Smooth muscle cell of trachea (primary cell): ENCODE measurements at places on chromosomes 13 and 19. TPM values are rescaled to one million over a fixed set of nuclear protein-coding genes. Genes with fewer than 3 reads are reported as not detected.

Gene CCDC194
- 0.15 and 0.17 TPM in 2 replicates for total RNA-seq

Gene ZNF14
- total RNA-seq: 5.8 and 7.9 TPM in 2 replicates

Gene ZNF264
- total RNA-seq: 36.5 and 43.0 TPM in 2 replicates

Gene ATP8B3
- 2.8 and 4.2 TPM in 2 replicates for total RNA-seq

Gene GZMM
- 0.17 TPM in 1 of 2 replicates, not detected in the other for total RNA-seq

Gene GADD45B
- total RNA-seq: 10.3 and 26.0 TPM in 2 replicates

Gene TUBA3C
- 0.15 TPM in 1 of 2 replicates, not detected in the other for total RNA-seq

Gene GTF3A
- 92.5 and 135 TPM in 2 replicates for total RNA-seq

Gene RFPL4AL1
- total RNA-seq: not detected in 2 replicates

Gene ZFP28
- 9.9 and 13.1 TPM in 2 replicates for total RNA-seq

Gene AMER2
- total RNA-seq: not detected in 2 replicates

Gene SMAD9
- total RNA-seq: 5.2 and 9.8 TPM in 2 replicates

Gene OR1I1
- total RNA-seq: not detected in 2 replicates

Gene PDX1
- total RNA-seq: not detected in 2 replicates

Gene RDH13
- total RNA-seq: 9.3 and 10.1 TPM in 2 replicates

Gene KIR2DL1
- not detected in 2 replicates for total RNA-seq

Gene TLE2
- 1.2 and 3.6 TPM in 2 replicates for total RNA-seq

Gene ERICH6B
- not detected in 2 replicates for total RNA-seq

Gene NFIX
- total RNA-seq: 168 and 204 TPM in 2 replicates

Gene GJA3
- total RNA-seq: 5.1 and 16.7 TPM in 2 replicates

Gene PALM
- 3.9 and 41.4 TPM in 2 replicates for total RNA-seq

Gene OR4F17
- total RNA-seq: 0.15 TPM in 1 of 2 replicates, not detected in the other

Gene ADGRE3
- not detected in 2 replicates for total RNA-seq

Gene GRIN3B
- 0.58 and 2.3 TPM in 2 replicates for total RNA-seq

Gene KLF2
- total RNA-seq: 2.0 and 2.8 TPM in 2 replicates
